ENCODE measurements at places on chromosomes 11 and 22.
A peak's percentile ranks its signal among the peaks of the same experiment; 100 is the strongest.

DNA sequence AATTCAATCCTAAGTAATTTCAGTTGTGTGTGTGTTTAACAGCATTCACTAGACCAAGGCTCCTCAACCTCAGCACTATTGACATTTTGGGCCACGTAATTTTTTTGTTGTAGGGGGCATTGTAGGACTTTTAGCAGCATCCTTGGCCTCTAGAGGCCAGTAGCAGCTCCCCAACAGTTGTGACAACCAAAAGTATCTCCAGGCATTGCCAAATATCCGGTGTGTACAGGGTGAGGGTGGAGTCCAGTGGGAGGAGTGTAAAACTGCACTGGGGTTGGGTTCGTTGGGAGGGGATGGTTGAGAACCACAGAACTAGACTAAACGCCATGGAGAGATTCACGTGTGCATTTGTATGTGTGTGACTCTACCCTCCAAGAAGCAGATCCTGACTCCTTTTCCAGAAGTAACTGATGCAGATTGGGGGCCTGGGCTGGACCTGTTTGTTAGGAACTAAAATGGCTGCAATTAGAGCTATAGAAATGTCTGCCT is 5.9 kb upstream of the PHF21A start:
- DNase-seq: no peak

DNA sequence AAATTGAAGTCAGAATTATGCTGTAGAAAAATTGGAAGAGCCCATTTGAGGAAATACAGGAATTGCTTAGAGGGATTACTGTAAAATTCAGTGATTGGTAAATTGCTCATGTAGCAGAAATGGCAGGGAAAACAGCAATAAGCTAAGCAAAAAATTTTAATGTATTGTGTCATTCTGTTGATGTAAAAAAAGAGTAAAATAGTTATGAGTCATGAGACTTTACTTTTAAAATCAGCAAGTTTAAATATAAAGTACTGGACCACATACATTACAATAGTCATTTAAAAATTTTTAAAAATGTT is 10.4 kb downstream of the PDHX start:
- no peak for DNase-seq

DNA sequence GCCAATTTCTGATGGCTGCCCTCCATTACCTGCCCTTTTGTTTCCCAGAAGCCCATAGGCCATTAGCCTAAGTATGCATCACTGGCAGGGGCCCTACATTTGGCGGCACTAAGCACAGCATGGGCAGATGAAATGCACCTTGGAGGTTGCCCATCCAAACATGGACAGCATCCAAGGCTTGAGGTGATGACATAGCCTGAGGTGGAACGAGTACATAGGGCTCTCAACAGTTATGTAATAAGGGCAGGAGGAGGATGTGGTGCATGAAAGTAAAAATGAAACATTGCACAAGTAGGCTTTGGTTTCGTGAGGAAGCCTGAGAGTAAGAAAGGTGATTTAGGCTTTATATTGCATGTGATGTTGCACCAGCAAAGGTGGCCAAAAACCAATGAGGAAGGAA is 148.1 kb downstream of the FAM76B start:
- DNase-seq: no peak

- peak; percentile 73 for DNase-seq
Observed at GRCh38 chr22:35539910-35540594, 579 bp upstream of the RASD2 start.

- peak; percentile 89 for DNase-seq
Observed at GRCh38 chr11:74720596-74721478, 10.4 kb downstream of the CHRDL2 start.
